CD4-positive, alpha-beta T cell (primary cell): ENCODE measurements at places on chromosomes 7 and 10.

GRCh38 chr10:75304313-75304712, 68.6 kb upstream of the COMTD1 start:
- no peak for DNase-seq

GRCh38 chr10:14326581-14326980, 4.1 kb downstream of the FRMD4A start:
- no peak for DNase-seq

- DNase-seq = no peak
Observed at GRCh38 chr7:116582806-116583444, 58.1 kb downstream of the CAV1 start.

- no peak for DNase-seq
Observed at GRCh38 chr10:79491143-79491835, 21.0 kb upstream of the EIF5AL1 start.

DNA sequence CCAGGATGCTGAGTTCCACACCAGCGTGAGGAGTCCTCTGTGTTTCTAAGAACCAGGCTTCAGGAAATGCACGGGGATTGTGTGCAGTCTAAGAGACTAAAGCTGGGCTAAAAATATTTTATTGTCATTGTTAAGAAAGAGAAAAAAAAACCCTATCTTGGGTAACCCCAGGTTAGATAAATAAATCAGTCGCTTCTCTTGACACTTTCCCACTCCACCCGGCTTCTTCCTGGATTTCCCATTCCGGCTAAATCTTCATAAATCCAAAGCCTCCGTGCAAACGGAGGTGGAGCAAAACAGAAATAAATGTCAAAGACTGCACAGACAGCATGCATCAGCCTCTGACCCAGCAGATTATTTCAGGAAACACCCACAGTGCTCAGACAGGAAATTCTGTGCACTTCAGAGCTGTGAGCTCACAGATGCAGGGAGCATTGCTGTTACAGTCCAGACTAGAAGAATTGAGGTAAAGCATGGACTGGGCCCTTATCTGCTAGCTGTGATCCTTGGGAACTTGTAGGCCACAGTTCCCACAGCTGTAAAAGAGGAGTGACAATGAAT, 44.8 kb upstream of the GRID1 start:
- DNase-seq = no peak

DNA sequence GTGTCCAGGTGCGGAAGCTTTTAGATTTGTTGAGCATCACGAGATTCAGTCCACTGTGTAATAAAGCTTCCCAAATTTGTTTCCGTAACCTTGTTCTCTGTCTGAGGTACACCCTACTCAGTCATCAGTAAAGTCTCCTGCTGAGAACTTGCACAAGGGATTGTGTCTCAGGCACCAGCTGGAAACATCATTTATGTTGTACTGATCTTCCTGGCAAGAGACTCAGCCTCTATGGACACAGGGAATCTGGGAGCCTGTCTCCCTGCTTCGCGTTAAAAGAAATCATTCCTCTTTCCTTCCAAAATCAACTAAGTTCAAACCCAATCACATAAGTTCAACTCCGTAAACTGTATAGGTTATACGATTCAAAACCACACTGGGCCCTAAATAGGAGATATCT, 336.8 kb downstream of the GPR37 start:
- no peak for DNase-seq

DNA sequence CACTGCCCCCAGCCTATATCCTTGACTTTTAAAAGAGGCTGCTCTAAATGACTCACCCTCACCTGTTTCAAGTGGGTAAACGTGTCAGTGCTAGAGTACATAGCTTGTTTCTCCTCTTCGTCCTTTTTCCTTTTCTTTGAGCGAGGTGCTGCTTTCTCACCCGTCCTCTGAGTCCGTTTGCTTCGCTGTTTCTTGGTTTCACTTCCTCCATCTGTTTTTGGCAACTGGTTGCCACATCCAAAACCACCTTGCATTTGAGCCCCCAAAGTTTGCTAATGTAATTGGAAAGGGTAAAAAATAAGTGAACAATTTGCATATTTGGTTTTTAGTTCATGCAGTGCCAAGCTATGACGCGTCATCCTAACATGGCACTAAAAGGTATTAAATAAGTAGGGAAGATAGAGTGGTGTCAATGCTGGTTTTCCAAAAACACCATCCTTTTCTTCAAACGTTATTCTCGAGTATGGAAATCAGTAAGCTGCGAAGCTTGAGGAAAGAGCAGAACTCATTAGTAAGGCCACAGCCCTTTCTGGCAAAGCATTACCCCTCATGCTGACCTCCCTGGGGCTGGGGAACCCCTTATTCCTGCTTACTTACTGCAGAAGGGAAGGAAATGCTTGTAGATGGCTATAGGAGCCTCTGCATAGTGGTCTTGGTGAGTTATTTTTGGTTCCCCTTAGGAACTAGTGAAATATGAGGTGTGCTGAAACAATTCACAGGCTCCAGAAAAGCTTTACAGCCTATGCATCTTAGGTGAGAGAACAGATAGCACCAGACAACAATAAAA, 133.5 kb downstream of the GALNT11 start:
- no peak for DNase-seq

GRCh38 chr7:116632384-116632783, 39.6 kb upstream of the MET start:
- no peak for DNase-seq

DNA sequence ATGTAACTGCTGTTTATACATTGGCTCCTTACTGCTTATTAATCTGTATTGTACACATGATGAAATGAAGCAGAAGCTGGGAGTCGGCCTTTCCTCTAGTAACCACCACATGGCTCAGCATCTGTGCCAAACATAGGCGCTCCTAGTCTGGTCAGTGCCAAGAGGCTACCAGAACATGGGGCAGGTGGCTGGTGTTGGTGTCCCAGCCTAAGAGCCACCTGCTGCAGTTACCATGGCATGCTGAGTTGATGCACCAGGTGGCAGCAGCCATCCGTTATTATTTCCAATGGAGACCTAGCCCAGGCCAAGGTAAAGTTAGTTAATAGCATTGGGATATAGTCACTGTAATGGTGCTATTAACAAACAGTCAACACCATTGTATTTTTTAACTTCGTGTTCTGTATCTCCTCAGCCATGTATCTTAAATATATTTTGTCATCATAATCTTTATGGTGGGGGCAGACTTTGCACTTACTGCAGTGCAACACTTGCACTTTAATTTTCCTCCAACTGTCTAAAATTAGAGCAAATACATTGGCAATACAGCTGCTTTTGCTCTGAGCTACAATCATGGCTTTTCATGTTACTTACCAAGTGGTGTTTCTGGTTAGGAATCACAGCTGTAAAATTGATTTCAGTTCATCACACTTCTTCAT, 33.1 kb downstream of the HBP1 start:
- no peak for DNase-seq

DNA sequence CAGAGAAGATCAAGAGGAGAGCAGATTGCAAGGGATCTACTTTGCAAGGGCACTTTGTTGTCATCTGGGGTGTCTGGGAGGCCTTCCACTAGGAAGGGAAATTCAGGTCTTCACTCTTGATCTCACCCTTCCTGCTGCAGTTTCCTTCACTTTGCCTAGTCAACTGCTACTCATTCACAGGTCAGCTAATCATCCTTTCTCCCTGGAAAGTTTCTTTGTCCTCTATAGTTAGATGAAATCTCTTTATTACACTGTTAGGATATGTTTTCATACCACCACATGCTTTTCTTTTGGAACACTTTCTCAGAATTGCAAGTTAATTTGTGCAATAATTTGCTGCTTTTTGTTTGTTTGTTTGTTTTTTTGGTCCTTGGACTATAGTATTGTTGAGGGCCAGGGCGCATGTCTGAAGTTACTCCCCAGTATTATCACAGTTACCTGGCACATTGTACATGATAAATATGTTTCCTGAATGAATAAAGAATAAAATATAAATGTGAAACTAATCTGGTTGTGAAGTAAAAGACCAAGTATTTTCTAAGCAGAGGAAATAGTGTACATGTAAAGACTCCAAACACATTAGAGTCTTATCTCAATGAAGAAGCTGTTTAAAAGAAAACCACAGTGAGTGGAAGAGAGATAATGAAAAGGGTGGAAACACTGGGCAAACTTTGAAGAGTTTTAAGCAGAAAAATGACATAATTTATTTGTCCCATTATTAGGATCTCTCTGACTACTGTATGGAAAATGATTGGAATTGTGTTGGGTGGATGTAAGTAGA, 139.9 kb upstream of the DGKB start:
- no peak for DNase-seq

- DNase-seq = no peak
Observed at GRCh38 chr10:101558204-101558603, 29.9 kb downstream of the POLL start.

GRCh38 chr10:114932945-114933344, 5.0 kb upstream of the TRUB1 start:
- no peak for DNase-seq

DNA sequence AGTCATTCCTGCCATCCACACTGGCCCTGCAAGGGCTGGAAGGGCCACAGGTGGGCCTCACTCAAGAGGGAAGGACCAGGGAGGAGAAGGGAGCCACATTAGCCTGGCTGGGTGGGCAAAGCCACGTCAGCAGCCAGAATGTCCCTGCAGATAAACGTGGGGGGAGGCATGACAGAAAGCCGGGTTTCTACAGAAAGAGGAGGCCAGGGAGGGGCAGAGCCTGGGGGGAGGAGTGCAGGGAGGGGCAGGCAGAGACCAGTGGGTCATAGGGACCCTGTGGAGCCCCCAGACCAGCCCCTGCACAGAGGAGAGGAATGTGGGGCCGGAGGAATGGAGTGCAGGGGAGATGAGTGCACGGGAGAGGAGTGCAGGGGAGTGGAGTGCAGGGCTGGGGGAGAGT, 590.2 kb downstream of the PTPRN2 start:
- no peak for DNase-seq

GRCh38 chr10:132846631-132847415, 60.9 kb upstream of the NKX6-2 start:
- DNase-seq = no peak

DNA sequence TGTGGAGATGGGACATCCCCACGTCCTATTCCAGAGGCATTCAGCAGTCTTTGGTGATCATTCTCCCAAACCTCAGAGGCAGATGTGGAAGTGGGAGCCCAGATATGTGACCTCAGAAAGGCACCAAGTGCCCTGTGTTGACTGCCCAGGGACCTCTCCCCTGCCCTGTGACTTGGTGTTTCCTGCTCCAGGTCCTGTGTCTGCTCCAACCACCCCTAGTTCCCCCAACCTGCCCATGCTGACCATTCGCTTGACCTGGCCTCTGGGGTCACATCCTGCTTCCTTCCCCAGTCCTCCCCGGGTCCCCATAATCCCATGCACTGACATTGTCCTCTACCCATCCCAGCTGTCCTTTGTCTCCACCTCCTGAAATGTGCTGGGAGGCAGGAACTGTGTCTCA, 7.6 kb downstream of the CYP26A1 start:
- no peak for DNase-seq

DNA sequence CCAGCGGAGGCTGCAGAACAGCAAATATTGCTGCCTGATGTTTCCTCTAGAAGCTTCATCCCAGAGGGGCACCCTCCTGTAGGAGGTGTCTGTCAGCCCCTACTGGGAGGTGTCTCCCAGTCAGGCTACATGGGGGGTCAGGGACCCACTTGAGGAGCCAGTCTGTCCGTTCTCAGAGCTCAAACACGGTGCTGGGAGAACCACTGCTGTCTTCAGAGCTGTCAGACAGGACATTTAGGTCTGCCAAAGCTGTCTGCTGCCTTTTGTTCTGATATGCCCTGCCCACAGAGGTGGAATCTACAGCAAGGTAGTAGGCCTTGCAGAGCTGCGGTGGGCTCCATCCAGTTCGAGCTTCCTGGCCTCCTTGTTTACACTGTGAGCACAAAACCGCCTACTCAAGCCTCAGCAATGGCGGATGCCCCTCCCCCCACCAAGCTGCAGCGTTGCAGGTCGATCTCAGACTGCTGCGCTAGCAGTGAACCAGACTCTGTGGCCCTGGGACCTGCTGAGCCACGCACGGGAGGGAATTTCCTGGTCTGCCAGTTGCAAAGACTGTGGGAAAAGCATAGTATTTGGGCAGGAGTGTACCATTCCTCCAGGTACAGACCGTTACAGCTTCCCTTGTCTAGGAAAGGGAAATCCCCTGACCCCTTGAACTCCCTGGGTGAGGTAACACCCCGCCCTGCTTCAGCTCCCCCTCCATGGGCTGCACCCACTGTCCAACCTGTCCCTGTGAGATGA, 17.7 kb upstream of the MINDY3 start:
- DNase-seq = no peak

DNA sequence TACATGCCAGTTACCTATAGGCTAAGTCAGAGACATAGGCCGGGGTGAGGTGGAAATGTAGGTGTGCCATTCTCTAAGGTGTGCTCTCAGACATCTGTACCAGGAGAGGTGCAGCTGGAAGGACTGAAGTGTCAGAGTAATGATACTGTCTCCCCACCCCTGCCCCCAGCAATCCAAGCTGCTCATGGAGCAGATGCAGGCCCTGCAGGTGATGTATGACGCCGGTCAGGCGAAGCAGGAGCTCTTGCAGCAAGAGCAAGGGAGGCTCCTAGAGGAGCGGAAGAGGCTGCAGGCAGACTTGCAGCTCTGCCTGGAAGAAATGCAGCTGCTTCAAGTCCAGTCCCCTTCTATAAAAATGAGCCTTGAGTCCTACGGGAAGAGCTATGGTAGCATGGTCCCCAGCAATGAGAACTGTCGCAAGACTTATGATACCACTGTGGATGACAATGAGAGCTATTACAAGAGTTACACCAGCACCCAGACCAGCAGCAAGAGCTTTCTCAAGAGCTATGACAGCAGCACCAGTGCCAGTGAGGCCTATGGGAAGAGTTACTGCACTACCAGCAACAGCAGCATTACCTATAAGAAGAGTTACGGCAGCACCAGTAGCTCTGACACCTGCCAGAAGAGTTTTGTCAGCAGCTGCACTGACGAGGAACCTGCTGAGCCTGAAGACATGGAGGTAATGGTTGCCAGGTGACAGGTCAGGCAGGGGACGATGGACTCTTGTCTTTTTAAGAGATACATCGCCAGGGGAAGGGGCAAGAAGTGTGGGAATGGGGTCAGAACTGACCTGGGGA, 18.4 kb upstream of the FLNC start:
- DNase-seq = no peak

- no peak for DNase-seq
Observed at GRCh38 chr7:157309988-157310668, 26.7 kb upstream of the DNAJB6 start.

GRCh38 chr7:54878339-54878738, 119.3 kb upstream of the SEC61G start:
- no peak for DNase-seq

DNA sequence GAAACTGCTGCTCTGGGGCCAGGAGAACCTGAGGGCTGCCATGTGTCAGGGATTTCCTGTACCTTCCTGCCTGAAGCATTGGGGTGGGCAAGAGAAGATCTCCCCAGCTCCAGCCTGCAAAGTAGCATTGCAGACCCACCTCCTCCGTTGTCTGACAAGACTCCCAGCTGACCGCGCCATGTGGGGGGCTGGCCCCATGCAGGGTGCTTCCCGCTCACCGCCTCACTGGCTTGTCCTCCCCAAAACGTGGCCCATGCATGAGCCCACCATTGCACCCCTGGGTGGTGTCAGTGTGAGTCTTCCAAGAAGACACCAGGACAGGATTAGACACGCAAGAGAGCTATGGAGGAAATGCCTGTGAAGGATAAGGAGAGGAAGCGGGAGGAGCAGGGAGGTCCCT, 68.3 kb downstream of the ABRAXAS2 start:
- DNase-seq = no peak

GRCh38 chr10:122499491-122499941, 38.2 kb downstream of the HTRA1 start:
- no peak for DNase-seq
